NCI-H146 (cell line): ENCODE measurements at places on chromosomes 6 and 20.

DNA sequence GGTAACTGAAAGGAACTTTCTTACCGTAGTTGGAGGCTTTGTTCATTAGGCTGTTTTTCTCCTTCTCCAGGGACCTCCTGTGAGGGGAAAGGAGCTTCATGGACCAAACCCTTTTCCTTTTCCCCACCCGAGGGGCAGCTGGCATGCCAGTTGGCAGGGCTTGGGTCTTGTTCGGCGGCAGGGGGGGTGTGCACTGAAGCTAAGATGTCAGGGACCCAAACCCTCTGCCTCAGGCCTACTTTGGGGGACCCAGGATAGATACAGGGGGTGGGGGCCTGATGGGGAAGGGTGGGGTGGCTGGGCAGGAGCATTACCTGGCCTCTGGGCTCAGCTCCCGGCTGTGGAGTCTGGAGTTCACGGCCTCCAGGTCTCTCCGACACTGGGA, 14.9 kb downstream of the CCDC167 start:
- no peak for DNase-seq

DNA sequence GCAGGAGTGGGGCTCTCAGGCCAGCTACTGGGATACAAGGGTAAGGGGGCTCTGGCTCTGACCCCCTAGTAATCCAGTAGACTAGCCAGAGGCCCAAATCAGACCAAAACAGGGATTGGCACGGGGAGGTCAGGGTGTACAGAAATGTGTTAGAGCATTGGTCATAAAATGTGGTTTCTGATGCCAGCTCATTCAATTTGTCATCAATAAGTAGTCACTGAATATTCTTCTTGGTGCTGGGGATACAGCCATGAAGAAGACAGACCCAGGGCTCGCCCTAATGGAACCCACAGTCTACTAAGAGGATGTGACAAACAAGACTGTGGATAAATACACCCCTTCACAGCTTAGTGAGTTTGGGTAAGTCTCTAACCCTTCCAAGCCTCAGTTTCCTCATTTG, 11.1 kb downstream of the MAP1LC3A start:
- DNase-seq, result no peak

DNA sequence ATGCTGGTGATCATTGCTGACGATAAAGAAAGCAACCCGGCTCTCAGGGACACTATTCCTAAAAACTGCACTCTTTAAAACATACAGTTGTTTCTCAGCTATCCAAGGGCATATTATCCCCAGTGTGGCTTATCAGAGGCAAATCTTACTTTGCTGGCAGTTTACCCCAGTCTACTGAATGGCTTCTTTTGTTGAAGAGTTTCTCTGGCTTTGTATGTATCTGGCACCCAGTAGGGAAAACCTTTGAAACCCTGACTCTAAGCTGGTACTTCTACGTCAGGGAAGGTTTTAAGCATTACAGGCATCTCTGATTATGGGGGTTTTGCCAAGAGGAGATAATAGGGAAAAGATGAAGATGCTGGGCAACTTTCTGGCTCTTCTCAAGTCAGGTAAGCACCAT, 637.6 kb upstream of the CHD6 start:
- DNase-seq, result no peak

DNA sequence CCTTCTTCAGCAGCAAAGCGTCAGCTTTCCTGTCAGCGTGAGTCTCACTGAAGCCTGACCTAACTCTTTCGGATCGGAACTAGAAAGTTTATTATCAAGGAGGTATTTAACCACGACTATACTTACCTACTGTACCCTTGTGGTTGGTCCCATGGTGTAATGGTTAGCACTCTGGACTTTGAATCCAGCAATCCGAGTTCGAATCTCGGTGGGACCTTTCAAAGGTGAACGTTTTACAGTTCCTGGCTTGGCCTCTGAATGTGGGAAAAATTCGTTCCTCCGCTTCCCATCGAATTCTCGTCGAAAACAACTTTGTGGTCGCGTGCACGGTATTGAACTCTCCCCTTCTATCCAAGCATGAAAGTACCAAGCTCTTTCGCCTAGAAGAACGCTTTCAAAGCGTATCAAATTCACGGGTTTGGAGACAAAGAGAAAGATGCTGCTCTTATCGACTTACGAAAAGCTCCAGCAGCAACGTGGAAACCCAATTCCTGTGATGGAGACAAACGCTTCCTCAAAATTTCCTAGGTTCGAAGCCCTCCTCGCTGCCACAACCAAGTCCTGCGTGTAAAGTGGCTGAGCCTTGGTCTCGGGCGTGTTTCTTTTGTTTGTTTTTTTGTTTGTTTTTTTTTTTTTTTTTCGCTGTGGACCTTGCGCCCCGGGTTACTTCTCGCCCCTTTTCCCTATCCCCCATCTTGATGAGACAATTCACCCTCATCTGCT, 63.7 kb downstream of the GPX5 start:
- peak; percentile 74 for DNase-seq

GRCh38 chr6:122610690-122611455, 668 bp downstream of the PKIB start:
- DNase-seq, result peak; percentile 95

- no peak for DNase-seq
Measured at GRCh38 chr6:42702200-42702599, 20.2 kb downstream of the PRPH2 start.

GRCh38 chr6:43428112-43428570, 800 bp downstream of the ABCC10 start:
- peak; percentile 81 for DNase-seq

GRCh38 chr6:85484948-85485347, 35.1 kb downstream of the NT5E start:
- no peak for DNase-seq

DNA sequence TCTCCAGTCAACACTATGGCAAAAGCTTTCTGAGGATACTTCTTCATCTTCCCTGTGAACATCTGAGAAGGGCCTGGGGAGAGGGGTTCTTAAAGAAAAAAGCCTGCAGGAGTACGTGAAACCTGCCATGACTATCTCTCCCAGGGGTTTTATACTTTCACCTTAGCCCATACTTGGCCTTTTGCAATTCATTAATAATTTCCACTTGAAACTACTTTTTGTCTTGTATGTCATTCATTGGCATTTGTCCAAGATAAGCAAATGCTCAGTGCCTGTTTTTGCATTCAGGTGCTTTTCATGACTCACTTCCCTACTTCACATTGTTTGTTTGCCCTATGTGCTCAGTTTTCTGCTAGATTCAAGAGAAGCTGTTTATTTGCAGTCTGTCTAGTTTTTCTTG, 580.3 kb upstream of the GJE1 start:
- peak; percentile 95 for DNase-seq

GRCh38 chr6:21395121-21395520, 198.4 kb upstream of the SOX4 start:
- no peak for DNase-seq

GRCh38 chr6:13400772-13401171, 72.4 kb upstream of the TBC1D7 start:
- no peak for DNase-seq

DNA sequence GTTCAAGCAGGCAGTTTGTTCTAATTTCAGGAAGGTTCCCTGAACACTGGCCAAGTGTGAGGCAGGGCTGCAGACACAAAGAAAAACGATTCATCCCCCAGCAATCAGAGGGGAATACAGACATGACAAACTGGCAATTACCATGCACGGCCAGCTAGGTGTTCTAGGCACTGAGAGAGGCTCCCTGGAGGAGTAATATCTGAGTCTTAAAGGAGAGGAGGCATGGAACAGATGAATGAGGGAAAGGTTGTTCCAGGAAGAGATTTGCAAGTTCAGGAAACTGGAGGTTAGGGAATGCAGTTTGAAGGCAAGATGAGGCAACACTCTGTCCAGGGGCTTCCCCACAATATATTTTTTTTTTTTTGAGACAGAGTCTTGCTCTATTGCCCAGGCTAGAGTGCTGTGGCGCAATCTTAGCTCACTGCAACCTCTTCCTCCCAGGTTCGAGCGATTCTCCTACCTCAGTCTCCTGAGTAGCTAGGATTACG, 11.1 kb downstream of the RRAGD start:
- no peak for DNase-seq

DNA sequence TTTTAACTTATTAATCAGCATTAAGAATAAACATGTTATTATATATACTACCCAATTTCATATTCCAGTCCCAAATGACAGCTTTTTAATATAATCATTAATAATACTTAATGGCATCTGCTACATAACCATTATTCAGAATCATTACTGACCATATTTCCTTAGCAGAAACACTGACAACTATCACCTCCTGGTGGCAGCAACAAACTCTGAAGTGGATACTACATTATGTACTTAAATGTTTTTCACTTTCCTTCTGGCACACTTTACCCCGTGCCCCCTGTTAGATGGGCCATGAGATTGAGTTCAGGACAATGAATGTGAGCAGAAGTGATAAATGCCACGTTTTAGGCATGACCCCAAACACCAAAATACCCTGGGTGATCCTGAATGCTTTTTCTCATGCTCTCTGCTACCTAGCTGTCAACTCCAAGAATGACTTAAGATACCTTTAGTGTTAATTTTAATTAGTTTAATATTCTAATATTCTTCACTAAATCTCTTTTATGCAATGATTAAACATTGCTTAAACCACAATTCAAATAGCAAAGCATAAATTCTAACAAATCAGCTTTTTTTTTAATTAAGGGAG, 77.1 kb downstream of the LMBRD1 start:
- no peak for DNase-seq

- DNase-seq, result no peak
Measured at GRCh38 chr6:137878029-137878428, 11.0 kb downstream of the TNFAIP3 start.

- no peak for DNase-seq
Measured at GRCh38 chr20:53922901-53923314, 147.5 kb downstream of the BCAS1 start.

GRCh38 chr6:129507059-129507807, 202.7 kb downstream of the ARHGAP18 start:
- no peak for DNase-seq

GRCh38 chr6:11409371-11409770, 128.2 kb upstream of the TMEM170B start:
- DNase-seq, result no peak

DNA sequence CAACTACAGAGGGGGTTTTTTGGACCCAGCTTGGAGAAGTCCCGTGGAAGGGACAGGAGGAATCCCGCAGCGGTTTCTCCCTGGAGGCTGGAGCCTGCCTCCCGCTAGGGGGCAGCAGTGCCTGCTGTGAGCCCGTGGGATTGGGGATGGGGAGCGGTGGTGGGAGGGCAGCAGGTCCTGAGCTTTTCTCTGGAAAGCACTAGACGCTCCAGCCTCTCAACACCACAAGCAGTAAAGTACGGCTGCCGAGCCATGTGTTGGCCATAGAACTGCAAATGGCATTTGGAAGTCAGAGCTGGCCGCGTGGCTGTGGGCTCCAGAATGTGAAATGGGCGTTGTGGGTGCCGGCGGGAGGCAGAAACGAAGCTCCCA, 47.8 kb downstream of the GMPR start:
- peak; percentile 58 for DNase-seq

- no peak for DNase-seq
Measured at GRCh38 chr6:89398762-89399525, 13.1 kb downstream of the RRAGD start.

- DNase-seq, result no peak
Measured at GRCh38 chr20:563187-563586, 19.6 kb upstream of the CSNK2A1 start.
